Breast epithelium (tissue), 4 donors: ENCODE measurements at places on chromosomes 5 and 9.

- no peak for DNase-seq
Observed at GRCh38 chr5:138849439-138849838, 25.7 kb downstream of the LRRTM2 start.

GRCh38 chr5:111930905-111931461, 174.0 kb upstream of the NREP start:
- no peak for DNase-seq

DNA sequence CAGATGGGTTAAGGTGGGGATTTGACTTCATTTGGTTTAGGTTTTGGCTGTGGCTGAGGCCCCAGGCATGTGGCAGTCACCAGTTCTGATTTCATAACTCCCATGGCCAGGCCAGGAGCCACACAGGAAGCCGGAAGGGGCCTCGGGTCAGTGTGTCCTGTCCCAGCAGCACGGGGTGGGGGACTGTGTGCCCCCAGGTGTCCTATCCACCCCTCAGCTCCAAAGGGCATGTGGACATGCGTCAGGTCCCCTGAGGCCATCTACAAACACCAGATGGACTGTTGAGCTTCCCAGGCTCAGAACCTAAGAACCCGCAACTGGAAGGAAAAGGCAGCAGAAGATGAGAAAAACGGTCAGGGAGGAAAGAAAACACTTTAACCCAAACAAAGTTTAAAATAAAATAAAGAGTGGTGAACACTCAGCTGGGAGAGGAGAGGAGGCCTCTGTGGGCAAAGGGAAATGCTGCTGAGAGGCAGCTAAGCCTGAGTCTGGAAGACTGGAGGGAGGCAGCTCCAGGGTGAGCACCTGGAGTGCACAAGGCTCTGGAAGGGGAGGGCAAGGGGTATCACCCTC, 260.8 kb downstream of the AUH start:
- no peak for DNase-seq

- DNase-seq: no peak
Observed at GRCh38 chr9:36092509-36093215, 43.9 kb upstream of the GLIPR2 start.

- no peak for DNase-seq
Observed at GRCh38 chr5:141716009-141716408, 34.0 kb upstream of the ARAP3 start.

DNA sequence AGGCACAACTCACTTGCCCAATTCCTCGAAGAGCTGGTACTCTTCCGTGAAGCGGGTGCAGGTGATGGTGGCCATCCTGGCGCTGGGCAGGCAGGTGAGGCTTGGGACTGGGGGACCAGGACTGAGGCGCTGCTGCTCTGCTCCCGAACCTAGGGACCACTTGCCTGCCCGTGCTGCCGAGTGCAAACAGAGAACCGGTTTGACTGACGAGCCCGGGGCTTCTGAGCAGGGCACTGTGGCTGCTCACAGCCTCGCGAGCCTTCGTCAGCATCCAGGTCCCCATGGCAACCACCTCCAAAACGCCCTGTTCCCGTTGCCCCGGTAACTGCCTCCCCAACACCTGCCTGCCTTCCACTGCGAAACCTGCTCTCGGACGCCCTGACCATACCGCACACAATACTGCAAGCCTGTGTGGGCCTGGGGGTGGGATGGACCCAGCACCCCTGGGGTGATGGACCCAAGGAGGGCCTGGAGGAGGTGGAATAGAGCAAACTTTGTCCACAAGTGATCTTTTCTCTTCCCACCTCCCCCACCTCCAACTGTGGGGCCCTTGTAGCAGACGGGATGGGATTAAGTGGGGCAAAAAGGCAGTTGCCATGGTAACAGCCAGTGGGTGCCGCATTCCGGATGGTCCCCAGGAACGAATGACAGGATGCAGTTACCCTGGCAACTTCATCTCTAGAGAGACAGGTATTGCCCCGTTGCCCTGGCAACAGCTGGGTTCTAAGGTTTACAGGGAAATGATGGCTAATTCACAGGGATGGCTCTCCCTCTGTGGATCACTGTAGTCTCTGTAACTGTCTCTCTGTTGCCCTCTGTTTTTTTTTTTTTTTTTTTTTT, at the start of gene CAMK2A:
Gene CAMK2A (minus strand): TSS at position 223 of the 840 bp plus-strand sequence. CDS start 148 bp downstream, at position 75.
- DNase-seq: no peak

DNA sequence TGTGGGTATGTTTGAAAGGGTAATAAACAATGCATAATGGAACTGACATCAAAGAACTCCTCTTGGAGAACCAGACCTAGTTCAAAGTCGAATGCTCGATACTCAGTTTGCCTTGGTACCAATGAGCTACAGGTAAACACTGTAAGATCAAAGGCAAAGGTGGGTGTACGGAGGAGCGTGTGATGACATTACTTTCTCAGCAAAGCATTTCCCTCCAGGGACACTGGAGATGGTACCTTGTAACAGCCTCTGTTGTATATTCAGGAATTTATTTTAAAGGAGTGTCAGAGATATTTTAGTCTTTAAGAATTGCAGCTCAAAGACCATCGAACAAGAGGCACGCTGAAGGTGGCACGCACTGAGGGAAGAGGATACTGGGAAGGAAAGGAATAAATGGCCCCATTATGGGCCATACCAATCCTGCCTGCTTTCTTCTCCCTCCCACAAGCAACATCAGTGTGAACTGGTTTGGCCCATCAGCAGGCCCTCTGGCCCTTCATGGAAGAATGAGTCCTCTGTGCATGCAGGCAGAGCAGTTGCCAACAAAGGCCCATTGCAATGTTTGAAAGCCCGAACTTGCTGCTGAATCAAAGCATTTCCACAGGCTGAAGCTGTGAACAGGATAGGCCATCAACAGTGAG, 410.2 kb downstream of the ACTL7B start:
- no peak for DNase-seq

GRCh38 chr9:105393576-105394344, 54.1 kb upstream of the FSD1L start:
- DNase-seq: no peak

- DNase-seq: no peak
Observed at GRCh38 chr5:73295921-73296320, 122.9 kb downstream of the TMEM174 start.

DNA sequence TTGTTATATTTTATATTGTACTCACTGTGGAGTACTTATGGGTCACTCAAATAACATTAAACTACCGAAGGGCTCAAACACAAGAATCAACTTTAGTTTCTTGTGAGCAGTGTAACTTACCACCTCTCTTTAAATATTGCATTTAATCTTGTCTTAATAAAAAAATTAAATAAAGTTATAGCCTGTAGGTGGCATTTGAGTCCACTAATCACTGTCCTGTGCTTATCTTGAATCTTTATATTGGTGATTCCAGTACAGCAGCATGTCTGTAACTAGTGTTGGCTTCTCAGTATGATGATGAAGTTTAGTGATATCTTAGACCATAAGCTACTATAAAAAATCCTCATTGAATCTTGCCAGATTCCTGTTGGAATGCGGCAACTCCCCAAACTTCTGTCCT, 313.8 kb downstream of the FAM170A start:
- no peak for DNase-seq

DNA sequence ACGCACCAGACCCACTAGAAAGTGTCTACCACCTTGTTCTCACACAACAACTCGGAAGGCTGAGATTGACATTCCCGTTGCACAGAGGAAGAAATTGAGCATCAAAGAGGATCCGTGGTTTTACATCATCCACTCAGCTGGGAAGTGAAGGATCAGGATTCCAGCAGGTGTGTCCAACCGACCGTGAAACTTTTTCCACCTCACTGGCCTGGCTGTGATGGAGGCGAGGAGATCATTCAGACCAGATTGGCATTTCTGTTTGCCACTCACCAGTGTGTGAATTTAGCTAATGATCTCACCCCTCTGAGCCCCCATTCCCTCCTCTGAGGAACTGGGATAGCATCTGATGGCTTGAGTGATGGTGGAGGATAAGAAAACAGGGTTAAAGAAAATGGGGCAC, 46.7 kb upstream of the CPLX2 start:
- no peak for DNase-seq

- no peak for DNase-seq
Observed at GRCh38 chr5:18461766-18462165, 827.5 kb downstream of the TAF11L14 start.

- DNase-seq: no peak
Observed at GRCh38 chr5:150539206-150539605, 31.3 kb downstream of the NDST1 start.

GRCh38 chr5:61817472-61818326, 485.6 kb downstream of the ZSWIM6 start:
- no peak for DNase-seq

- DNase-seq: no peak
Observed at GRCh38 chr5:133124891-133125290, 73.1 kb downstream of the HSPA4 start.

DNA sequence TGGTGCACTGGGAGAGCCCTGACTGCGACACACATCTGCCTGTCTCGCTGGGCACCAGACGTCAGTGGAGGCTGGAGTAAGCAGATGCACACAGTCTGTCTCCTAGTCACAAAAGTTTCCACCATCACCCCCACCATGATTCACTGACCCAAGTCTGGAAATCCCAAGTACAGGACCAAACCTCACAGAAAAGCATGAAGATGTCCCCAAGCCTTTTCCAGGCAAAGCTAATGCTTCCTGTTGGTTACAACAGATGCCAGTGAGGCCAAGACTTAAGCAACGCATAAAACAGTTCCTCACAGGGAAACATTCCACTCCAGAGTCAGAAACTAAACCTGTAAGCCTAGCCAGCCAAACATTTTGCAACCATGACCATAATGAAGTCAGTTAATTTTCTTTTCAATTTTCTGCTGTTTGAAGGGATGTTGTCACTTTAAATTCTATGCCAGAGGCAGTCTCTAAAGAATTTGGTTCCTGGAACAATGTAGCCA, 259.3 kb upstream of the SLC30A5 start:
- DNase-seq: peak; percentile 61

DNA sequence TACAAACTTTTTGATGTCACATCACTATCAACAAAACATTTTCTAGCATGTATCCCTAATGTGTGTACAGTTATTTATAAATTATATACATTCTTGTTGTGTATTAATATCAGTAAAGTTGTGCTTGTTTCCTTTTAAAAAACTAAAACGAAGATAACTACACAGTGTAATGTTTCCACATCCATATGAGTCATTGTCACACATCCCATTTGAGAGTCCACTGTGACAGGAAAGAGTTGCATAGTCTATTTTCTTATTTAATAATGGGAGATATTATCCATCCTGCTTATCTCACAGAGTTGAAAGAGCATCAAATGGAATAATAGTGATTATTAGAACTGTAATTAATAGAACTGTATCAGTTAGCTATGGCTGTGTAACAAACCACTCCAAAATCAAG, 434.0 kb upstream of the CLINT1 start:
- DNase-seq: no peak

GRCh38 chr5:155303120-155303519, 289.6 kb downstream of the KIF4B start:
- no peak for DNase-seq

DNA sequence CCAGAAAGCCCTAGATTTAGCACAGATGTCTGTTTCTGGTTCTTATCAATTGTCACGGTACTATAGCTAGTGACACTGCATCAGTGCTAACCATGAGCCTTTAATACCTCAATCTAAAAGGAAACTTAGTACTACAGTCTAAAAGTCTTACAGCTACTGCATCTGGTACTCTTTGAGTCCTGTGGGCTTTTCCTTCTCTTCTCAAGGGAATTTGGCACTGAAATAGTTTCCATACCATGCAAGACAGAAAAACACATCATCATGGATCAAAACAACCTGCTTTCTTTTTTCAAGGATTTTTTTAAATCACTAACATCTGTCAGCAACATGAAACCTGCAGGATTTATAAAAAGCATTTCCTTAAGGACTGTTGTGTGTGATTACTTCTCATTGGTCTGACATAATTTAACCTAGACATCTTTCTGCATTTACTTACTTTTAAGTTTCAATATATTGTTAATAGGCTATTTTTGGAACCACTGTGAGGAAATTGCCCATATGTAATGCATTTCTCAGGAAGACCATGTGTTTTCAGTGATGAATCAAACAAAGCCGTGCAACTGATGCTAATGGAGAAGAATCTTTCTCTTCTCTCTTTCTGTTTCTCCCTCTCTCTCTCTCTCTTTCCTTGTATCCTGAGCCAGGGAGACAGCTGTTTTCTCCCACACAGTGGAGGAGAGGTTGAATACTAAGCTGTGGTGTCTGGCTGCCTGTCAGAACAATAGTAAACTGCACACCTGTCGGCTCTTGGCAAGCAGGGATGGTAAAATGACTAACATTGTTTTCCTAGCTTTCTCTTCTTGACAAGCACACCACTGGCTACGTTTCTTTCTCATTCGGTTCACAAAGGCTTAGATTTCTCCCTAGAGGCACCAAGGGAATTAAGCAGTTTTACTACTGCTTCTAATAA, 273.4 kb downstream of the CSNK1G3 start:
- no peak for DNase-seq

GRCh38 chr5:151258816-151259215, 5.8 kb downstream of the GM2A start:
- no peak for DNase-seq

DNA sequence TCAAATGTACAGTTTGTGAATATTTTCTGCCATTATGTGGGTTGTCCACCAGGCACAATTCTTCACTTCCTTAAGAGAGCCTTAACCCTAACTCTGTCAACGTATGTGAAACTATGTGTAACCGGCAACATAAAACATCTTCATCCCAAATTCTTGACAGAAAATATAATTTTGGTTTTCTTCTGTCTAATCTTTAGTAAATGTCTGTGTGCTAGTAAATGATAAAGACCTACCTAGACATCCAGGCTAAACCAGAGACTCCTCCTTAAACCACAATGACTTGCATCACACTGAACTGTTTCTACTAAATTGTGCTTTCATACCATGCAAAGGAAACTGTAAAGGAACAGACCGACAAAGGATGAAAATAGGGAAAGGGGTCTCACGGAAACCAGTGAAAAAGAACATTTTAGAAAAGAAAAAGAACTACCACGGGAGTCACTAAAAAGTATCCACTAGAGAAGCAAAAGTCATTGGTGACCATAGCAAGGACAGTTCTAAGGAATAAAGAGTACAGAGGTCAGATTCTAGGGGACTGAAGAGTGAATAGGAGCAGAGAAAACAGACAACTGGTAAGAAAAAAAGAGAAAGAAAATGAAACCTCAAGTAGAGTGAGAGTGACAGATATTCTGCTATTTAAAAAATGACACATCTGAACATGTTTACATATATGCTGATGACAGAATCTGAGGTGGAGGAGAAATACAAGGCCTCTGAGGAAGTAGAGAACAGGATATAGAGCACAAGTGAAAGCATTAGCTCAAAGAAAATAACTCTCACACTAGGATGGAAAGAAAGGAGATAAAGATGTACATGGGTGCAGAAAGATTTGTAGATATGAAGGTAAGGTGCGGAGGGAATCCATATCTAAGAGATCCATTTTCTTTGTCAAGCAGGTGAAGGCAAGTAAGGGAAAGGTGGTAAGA, 49.4 kb downstream of the FNIP1 start:
- no peak for DNase-seq

- peak; percentile 88 for DNase-seq
Observed at GRCh38 chr5:181243564-181244343, at the start of gene RACK1. Gene RACK1, minus strand, starts transcription at chr5:181243906. Its CDS starts 106 bp downstream, at chr5:181243800.

DNA sequence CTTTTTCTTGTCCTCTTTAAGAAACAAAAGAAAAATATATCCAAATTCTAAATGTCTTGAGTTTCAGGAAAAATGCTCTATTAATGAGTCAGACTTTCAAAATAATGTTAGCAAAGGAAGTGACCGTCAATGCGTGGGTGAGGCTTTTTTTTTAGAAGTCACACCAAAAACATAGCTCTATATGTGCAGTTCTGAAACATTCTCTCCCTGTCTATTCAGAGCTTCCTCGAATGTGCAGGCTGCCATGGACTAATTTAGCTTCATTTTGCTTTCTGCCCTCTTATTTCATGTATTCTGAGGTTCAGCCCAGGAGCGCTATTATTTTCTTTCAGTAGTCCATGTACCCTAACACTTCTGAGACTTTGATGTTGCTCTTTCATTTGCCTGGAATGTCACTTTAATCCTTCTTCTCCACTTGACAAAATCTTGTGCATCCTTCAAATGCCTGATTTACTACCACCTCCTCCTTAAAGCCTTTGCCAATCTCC, 72.5 kb upstream of the RASA1 start:
- no peak for DNase-seq
